T47D (cell line): ENCODE measurements at places on chromosomes 7 and 10.
A peak's percentile ranks its signal among the peaks of the same experiment; 100 is the strongest.

DNA sequence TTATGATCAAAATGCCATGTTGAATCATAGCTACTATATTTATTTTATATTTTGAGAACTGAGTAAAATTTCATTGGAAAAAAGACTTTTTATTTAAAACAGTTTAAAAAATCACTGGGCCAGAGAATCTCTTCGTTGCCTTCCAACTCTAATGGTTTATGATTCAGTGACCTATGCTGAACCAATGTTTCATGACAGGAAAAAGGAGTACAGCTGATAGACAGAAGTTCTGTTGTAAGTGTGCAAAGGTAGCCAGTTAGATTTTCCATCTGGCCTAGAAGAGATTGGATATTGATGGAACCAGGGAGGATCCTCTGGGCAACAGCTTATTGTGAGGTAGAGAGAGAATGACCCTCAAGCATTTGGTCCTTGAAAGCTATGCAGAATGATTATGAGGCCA, 745.8 kb downstream of the SUGCT start:
- no peak for DNase-seq

DNA sequence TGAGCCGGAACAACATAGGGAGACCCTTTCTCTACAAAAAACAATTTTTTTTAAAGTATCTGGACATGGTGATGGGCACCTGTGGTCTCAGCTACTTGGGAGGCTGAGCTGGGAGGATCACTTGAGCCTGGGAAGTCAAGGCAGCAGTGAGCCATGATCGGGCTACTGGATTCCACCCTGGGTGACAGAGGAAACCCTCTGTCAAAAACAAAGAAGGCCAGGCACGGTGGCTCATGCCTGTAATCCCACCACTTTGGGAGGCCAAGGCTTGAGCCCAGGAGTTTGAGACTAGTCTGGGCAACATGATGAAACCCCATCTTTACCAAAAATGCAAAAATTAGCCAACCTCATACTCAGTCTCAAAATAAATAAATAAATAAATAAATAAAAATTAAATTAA, 19.9 kb upstream of the ZCCHC24 start:
- no peak for DNase-seq

GRCh38 chr7:155789001-155789725, 23.1 kb downstream of the SHH start:
- DNase-seq: no peak

DNA sequence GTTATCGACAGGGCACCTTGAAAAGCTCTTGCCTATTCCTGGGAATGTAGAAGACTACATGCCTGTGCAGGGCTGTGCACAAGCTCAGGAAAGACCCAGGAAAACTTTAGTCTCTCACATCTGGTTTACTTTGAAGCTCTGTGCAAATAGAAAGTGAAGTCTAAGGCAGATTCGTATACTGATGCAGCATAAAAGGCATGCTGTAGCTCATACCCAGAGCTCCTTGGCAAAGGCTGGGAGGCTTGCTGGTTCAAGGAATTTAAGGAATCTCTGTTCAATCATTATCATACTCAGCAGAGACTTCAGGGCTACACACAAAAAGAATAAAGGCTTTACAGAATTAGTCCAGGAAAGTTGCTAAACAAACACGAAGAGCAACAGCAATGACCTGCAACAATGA, 192.0 kb downstream of the OTUD1 start:
- no peak for DNase-seq

DNA sequence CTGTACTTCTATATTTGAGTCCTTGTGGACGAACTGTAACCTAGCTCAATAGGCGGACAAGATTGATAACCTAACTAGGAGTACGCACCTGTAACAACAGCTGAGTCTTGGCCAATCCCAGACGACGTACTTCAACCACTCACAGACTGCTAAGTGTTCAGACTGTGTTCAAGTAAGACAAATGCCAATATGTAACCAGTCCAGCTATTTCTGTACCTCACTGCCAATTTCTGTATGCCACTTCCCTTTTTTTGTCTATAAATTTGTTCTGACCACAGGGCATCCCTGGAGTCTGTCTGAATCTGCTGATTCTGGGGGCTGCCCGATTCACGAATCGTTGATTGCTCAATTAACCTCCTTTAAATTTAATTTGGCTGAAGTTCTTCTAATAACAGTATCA, 32.2 kb downstream of the HACD1 start:
- no peak for DNase-seq

DNA sequence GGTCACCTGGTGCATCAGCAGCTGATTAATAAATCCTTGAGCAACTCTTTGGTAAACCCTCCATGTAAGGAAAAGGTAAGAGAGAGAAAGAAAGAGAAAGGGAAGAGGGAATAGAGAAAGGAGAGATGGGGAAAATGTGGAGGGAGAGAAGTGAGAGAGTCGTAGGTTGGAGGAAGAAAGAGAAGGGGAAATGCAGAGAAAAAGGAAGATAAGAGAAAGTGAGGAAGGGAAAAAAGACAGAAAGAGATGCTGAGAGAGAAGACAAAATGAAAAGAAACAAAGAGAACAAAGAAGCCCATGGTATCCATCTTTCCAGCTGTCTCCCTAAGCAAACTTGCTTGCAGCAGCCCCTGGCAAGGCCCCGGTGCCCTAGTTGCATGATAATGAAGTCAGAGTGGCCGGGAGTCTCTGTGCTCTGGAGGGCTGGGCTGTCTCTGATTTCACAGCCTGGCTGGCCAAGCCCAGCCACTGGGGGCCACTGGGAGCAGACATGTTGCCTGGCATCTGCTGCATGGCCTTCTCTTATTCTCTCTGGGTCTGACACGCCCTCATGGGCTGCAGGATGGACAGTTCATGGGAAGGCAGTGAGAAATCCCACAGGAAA, 48.4 kb downstream of the PRR15 start:
- DNase-seq: no peak

DNA sequence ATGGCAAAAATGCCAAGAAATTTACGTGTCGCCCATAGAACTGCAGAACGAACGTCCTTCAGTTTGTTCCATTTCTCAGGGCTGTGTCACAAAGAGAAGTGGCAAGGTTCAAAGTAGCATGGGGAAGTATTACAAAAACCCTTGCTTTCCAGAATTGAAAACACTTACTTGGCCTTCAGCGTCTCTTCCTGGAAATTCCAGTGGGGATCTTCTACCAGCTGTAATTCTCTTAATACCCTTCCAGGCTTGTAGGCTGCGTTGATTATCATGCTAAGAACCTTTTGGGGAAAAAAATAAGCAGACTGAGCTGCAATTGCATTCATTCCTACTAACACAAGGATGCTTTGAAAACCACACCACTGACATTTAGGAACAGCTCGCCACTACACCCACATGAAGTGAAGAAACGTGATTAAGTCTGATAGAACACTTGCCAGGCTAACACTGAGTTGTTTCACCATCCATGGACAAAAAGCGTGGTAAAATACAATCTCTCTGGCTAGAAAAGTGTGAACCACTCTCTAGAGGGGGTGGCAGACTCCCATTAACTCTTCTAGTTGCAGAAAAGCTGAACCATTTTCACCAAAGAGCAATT, 222.3 kb downstream of the SFMBT2 start:
- no peak for DNase-seq

DNA sequence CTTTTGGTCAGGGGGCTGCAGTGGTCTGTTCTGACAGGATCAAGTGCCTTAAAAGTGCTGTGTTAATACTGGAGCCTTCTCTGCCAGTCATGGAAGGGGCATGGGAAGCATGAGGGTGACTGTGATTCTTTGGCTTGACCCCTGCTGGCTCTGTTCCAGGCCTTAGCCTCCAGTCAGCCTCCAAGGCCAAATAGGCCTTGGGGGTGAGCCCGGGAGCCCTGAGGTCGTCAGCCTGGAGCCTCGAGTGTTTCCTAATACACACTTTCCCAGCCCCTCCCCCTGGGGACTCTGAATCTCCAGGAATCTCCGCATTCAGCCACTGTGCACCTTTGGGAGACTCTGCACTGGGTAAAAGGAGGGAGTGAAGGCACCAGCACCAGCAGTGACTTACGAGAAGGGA, 10.0 kb downstream of the HKDC1 start:
- DNase-seq: no peak

- peak; percentile 3 for DNase-seq
These were observed 87.2 kb downstream of the NRF1 start for GRCh38 chr7:129698516-129699418.

GRCh38 chr7:143924851-143925250, 10.2 kb upstream of the OR2F2 start:
- DNase-seq: no peak

DNA sequence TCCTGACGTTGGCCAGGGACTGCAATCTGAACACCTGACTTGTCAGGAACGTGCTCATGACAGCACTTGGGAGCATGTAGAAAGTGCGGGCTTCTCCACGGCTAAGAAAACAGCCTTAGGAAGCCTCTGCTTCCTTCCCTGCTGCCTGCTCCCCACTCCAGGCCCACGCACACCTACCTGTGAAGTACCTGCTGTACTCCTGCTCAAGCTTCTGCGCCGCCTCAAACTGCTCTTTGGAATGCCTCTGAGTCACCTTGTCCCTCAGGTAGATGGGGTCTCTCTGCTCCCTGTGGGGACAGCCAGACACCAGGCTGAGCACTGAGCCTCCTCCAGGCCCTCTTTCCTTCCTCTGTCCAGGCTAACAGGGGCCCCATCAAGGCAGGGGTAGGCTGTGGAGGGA, 132.7 kb downstream of the DLG5 start:
- no peak for DNase-seq

- peak; percentile 36 for DNase-seq
These were observed 566 bp downstream of the ZNF789 start for GRCh38 chr7:99473315-99473596.

DNA sequence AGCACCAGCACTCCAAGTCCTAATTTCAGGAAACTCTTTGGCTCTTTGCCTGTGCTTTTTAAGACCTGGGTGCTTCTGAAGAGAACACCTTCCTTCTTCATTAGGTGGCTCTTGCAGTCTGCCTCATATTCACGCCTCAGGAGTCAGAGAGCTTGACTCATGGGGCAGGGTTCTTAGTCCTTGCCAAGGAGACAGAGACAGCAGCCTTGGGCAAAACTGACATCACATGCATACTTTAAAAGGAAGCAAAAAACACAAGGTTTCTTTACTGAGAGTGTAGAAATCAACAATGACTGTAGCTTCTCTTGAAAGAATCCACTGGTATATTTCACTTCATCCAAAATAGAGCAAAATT, 780.6 kb downstream of the INHBA start:
- DNase-seq: no peak

DNA sequence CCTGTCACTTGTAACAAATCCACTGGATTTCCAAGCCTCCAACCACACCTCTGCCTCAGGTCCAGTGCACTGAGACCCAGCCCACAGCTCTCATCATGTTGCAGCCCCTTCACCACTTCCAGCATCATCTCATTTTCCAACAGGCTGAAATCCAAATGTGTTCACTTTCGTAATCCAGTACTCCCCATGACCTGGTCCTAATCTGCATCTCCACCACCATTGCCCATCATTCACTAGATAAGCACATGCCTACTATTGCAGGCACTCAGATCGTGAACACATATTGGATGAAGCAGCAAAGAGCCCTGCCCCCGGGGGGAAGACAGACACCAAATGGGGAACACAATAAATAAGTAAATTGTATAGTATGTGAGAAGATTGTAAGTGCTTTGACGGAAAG, 76.1 kb upstream of the INSIG1 start:
- DNase-seq: no peak

- DNase-seq: no peak
These were observed 205.6 kb upstream of the TCF7L2 start for GRCh38 chr10:112744181-112745096.

DNA sequence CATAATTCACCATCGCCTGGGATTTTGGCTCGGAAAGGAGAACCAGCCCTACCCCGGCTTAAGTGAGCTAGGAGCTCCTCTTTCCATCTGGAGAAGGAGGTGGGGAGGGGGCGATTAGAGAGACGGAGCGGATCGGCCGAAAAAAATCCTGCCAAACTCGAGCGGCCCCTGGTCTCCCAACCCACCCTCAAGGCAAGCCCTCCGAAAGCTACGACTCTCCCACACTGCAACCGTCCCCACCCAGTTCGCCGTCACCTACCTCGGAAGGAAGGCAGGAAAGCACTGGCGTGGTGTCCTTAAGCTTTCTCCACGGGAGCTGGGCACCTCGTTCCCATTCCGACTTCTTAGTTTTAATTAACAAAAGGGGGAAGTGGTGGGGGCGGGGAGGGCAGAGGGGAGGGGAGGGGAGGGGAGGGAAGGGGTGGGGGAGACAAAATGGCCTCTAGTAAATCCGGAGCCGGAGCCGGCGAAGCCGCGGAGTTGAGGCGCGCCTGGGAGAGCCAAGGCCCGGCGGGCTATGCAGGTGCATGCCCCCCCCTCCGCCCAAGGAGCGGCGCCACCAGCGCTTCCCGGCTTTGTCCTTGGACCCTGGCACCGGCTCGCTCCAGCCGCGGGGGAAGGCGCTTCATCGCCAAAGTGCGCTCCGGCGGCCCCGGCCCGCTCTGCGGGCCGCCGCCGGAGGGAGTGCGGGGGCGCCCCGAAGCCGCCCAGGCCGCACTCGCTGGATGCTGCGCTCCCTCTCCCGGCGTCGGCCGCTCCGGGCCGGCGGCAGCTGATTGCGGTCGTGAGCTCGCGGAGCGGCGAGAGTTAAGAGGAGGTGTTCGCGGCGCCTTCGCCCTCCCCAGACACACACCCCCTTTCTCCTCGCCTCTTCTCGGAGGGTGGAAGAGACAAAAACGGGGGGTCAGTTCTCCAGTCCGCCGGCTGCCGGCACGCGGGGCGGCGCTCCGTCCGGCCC, at the start of gene LRRC4:
Gene LRRC4 (minus strand): TSS at position 784 of the 958 bp plus-strand sequence. CDS start 797 bp downstream, outside the sequence.
- DNase-seq: no peak

DNA sequence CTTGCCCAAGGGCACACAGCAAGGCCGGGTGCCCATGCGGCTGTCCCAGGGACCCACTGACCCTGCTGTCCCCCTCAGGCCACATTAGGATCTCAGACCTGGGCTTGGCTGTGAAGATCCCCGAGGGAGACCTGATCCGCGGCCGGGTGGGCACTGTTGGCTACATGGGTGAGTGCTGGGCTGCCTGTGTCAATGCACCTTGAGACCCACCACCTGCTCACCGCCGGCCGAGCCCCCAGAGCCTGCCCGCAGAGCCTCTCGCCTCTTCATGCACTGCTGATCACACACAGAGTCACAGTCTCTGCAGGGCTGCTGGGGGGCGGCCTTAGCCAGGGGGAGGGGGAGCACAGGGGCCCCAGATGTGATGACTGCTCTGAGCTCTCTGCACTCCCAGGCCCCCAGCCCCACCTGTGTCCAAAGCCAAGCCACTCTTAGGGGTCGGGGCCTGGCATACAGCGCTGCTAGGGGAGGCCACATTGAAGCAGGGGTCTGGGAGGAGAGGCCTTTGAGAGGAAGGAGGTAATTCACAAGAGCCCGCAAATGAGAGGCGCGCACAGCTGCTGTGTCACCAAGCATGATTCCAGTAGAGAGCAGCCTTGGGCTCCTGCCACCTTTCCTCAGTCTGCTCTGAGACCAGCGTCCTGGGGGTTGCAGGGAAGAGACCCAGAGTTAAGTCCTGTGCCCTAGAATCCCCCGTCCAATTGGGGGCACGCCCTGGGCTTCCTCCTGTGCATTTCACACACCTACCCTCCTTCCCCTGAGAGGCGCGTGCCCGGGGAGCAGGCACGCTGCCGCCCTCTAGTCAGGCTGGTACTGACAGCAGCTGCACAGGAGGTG, 100.4 kb downstream of the RGS10 start:
- DNase-seq: no peak

GRCh38 chr7:15309872-15310271, 251.9 kb downstream of the AGMO start:
- no peak for DNase-seq
